ENCODE measurements at places on chromosomes 3 and 15. TPM values are rescaled to one million over a fixed set of nuclear protein-coding genes. Genes with fewer than 3 reads are reported as not detected.

GRCh38 chr3:37126856-37127255 is 47.5 kb downstream of the LRRFIP2 start:
- H3K36me3 ChIP-seq, result peaks cover 48% of the 10 kb centered on the region
- H3K27ac ChIP-seq, result no peak overlapping the region
- no peaks in the 10 kb centered on the region for H3K4me1 ChIP-seq
- H3K27me3 ChIP-seq, result no peaks in the 10 kb centered on the region
- DNase-seq, result no peak

DNA sequence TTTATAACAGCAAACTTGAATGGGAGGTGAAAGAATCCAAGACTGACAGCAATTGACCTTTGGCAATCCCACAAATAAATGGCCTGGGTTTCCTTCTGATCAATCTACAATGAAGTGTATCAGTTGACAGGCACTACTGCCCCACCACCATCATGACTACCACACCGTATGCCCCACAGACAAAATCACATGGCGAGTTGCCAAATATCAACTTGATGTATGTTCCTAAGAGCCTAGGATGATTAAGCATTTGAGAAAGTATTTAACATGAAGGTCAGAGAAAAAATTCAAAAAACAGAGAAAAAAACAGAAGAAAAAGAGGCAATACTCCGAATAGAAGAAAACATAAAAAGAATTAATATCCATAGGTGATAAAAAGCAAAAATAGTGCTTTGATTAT is 215.9 kb upstream of the STAC start:
- no peak for DNase-seq
- H3K4me1 ChIP-seq, result no peaks in the 10 kb centered on the region
- H3K27me3 ChIP-seq, result no peaks in the 10 kb centered on the region

- DNase-seq, result no peak
- no peaks in the 10 kb centered on the region for H3K36me3 ChIP-seq
Measured at GRCh38 chr3:10933805-10934481, 58.6 kb upstream of the SLC6A1 start.

DNA sequence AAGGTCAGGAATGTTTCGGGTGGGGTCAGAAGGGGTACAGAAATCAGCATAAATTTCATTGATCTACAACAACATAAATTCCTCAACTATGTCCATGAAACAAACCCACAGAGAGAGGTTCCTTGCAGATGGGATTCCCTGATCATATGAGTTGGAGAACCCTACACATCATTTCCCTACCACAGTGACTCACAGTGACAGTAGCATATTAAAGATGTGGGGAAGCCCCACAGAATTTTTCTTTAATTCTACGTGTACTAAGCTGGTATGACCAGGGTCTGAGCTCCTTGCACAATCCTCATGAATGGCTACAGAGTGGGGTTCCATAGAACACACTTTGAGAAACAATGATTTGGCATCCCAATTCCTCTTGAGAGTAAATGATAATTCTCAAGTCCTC is 116.9 kb upstream of the RAD18 start:
- H3K27me3 ChIP-seq, result no peaks in the 10 kb centered on the region
- DNase-seq, result no peak
- no peaks in the 10 kb centered on the region for H3K4me1 ChIP-seq
- H3K4me3 ChIP-seq, result no peak overlapping the region
- no peaks in the 10 kb centered on the region for H3K36me3 ChIP-seq

- no peak for DNase-seq
- peaks cover 48% of the 10 kb centered on the region for H3K4me1 ChIP-seq
- no peak overlapping the region for H3K4me3 ChIP-seq
- no peak overlapping the region for H3K27ac ChIP-seq
Measured at GRCh38 chr15:85318048-85318731, 62.2 kb upstream of the AKAP13 start.

HTR3E gene
- not detected for total RNA-seq
